ENCODE measurements at places on chromosomes 13 and 19.

DNA sequence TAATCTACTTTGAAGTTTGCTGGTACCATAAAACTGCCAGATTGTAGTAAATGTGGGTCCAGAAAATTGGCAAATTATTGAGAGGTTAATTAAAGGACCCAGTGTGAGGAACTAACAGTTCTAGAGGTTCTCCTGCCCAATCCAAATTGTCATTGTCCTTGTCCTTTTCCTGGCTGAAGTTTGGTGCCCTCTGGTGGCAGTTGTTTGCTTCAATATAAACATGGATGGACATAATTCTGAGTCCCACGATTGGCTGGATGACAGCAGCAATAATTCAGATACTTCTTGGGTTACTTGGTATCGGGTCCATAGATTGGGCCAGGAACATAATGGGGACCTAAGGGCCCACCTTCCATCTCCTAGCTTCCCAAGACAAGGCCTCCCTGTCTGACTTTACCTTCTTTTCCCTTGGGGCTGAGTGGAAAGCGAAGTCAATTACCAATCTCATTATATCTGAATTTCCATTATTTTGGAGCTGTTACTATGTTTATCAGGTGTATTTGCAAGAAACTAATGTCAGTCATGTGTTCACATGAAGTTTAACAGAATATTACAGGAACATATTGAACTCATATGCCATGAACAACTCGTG is 33.8 kb upstream of the GARRE1 start:
- DNase-seq: no peak

GRCh38 chr13:69820180-69820579 is 287.4 kb upstream of the ATXN8OS start:
- no peak for DNase-seq

- DNase-seq: no peak
These were observed 27.3 kb downstream of the COG6 start for GRCh38 chr13:39682788-39683187.

DNA sequence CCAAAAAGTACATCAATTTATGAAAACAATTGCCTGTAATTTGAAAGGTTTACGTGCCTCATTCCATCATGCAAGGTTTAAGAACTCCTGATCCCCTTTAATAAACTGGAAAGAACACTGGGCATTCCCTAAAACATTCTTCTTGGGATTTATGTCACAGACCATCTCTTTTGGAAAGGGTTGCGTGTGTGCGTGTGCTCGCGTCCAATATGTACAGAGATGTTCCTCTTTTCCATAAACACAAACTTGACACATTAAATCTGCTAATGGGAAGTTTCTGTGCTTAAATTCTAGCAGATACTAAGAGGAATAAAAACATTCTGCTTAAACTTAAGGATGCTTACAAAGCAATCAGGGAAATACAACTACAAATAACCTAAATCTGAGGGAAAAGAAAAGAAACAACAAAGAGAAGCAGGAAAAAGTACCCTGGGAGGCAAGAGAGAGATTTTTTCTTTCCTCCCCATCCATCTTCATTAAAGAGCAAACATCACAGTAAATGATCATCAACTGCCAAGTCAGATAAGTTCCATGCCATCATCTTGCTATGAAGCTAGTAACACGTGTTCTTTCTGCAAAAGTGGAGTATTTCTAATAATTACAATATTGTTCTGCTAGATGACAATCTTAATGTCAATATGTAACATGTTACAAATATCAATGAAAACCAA is 83.7 kb downstream of the STK24 start:
- no peak for DNase-seq

GRCh38 chr19:16366433-16367260 is 42.0 kb downstream of the KLF2 start:
- DNase-seq: no peak

- no peak for DNase-seq
These were observed 1.6 kb upstream of the IGFL3 start for GRCh38 chr19:46126086-46126580.

GRCh38 chr13:49679246-49679645 is 12.0 kb downstream of the EBPL start:
- no peak for DNase-seq

GRCh38 chr13:58955546-58956385 is 1208.0 kb downstream of the DIAPH3 start:
- DNase-seq: no peak

DNA sequence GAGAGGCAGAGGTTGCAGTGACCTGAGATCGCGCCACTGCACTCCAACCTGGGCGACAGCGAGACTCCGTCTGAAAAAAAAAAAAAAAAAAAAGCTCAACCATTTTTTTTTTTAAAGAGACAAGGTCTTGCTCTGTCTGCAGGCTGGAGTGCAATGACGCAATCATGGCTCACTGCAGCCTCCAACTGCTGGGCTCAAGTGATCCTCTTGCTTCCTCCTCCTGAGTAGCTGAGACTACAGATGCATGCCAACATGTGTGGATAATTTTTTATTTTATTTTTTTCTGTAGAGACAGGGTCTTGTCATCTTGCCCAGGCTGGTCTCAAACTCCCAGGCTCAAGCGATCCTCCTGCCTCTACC is 10.3 kb downstream of the EHD2 start:
- peak; percentile 79 for DNase-seq

- DNase-seq: no peak
These were observed at the start of gene ASPDH for GRCh38 chr19:50513746-50514345. Gene ASPDH (minus strand): TSS chr19:50513913. CDS start chr19:50513823, 90 bp downstream.

- DNase-seq: no peak
These were observed 11.1 kb downstream of the NAPA start for GRCh38 chr19:47503826-47504150.

- DNase-seq: no peak
These were observed 302.5 kb downstream of the ZNF536 start for GRCh38 chr19:30674656-30675055.

- no peak for DNase-seq
These were observed 9.2 kb downstream of the TMED1 start for GRCh38 chr19:10826846-10827245.

Measured in GM04504 (cell line).